ENCODE measurements at places on chromosomes 2 and 18.

DNA sequence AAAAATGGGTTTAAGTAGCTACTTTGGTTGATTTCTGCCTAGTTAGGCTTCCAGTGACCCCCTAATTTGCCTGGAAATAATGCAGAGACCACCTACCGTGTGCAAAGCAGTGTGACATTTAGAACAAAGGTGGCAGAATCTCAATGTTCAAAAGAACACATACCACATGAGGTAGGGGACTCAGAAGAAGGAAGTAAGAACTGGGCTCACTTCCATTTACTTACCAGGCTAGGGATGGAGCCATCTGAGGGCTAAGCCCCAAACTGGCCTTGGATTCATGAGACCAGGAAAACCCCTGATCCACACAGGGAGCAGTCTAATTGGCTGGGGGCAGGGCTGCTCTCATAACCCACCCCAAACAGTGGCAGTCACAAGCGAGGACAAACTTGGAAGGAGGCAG, 190.7 kb downstream of the NCKAP5 start:
- no peak for DNase-seq

- no peak for DNase-seq
These were observed 40.4 kb downstream of the TFCP2L1 start for GRCh38 chr2:121244616-121245015.

GRCh38 chr2:170895023-170895757, 33.9 kb upstream of the GORASP2 start:
- DNase-seq, result no peak

GRCh38 chr2:157557770-157558169, 70.9 kb downstream of the ACVR1C start:
- DNase-seq, result no peak

GRCh38 chr2:17822445-17823117, 6.3 kb downstream of the MSGN1 start:
- DNase-seq, result no peak

GRCh38 chr2:206721256-206721920, 3.2 kb upstream of the DYTN start:
- DNase-seq, result no peak

DNA sequence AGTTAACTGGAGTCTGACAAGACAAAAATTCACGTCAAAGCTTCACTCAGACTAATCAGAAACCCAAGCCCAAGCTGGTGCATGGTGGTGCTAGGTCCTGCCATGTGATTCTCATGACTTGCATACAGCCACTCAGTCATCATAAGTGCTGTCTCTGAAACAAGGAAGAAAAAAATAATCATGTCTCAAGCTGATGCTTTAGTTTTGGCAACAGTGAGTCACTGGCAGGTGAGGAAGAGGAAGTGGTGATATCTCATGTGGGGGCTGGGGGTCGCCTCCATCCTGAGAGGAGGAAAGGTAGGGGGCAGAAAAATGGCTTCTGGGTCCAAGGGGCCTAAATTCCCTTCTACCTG, 136.3 kb downstream of the TMEM163 start:
- no peak for DNase-seq

GRCh38 chr18:9740071-9740470, 32.0 kb downstream of the RAB31 start:
- DNase-seq, result no peak

DNA sequence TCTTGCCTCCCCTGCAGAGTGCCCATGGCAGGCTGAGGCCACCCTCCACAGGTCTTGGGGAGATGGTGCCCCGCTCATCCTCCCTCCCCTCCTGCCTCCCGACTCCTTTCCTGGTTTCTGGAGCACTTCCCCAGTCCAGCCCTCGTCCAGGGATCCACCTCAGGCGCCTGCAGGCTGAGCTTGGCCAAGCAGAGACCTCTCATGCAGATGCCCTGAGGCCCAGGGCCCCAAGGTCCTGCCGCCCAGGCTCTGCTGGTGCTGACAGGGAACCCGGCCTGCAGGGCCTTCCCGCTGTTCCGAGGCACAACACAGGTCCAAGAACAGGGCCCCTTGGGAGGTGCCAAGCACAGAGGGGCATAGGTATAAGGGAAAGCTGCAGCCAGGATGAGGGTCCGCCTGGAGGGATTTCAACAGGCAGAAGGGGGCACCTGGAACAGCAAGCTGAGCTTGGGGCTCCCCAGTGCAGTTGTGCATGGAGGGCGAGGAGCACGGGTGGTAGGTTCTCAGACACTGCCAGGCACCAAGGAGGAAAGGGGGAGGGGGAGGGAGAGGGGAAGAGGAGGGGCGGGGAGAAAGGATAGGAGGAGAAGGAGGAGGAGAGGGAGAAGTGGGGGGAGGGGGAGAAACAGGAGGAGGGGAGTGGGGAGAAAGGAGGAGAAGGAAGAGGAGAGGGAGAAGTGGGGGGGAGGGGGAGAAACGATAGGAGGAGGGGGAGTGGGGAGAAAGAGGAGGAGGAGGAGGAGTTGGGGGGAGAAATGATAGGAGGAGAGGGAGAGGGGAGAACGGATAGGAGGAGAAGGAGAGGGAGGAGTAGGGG, 1.2 kb upstream of the ANO7 start:
- no peak for DNase-seq

- no peak for DNase-seq
These were observed 155.7 kb upstream of the SH3BP4 start for GRCh38 chr2:234796045-234796591.

DNA sequence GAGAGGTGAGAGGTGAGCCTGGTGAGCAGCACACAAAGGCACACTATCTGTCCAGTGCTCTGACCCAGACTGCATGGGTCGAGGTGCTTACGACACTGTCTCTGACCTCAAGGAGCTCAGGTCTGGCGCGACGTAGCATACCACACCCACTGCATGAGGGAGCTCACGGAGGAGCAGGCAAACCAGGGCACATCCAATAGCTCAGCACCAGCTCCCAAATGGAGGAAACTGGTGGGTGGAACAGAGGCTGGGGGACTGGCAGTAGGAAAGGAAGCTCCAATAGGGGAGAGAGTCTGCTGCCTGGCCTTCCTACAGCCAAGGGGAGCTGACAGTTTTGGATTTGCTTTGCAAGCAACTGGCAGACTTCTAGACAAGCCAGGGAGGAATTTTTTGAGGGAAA, 36.3 kb downstream of the CELF4 start:
- DNase-seq, result no peak

- DNase-seq, result no peak
These were observed 1795.7 kb upstream of the PIK3C3 start for GRCh38 chr18:40159141-40160017.

GRCh38 chr2:38417745-38418689, 40.9 kb upstream of the ATL2 start:
- DNase-seq, result no peak

GRCh38 chr18:32460171-32460731, 10.4 kb downstream of the GAREM1 start:
- DNase-seq, result no peak

DNA sequence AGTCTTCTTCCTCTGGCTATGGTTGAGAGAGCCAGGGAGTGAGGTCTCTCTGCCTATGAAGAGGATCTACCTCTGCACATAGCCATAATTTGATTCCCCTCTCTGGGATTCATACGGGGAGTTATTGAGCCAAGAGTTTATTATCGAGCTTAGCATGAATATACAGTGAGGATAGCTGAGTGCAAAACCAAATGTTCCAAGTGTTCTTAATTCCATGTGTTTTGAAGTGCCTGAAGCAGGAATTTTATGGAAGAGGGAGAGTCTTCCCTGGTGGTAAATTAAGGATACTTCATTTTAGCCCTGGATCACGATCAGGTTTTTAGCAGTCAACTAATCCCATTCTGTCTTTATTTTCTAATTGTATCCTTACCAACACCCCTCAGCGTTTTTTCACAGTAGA, 270.6 kb downstream of the C1D start:
- no peak for DNase-seq

GRCh38 chr18:5582849-5583681, 39.3 kb upstream of the EPB41L3 start:
- DNase-seq, result no peak

GRCh38 chr2:202695166-202695565, 60.4 kb downstream of the FAM117B start:
- no peak for DNase-seq

DNA sequence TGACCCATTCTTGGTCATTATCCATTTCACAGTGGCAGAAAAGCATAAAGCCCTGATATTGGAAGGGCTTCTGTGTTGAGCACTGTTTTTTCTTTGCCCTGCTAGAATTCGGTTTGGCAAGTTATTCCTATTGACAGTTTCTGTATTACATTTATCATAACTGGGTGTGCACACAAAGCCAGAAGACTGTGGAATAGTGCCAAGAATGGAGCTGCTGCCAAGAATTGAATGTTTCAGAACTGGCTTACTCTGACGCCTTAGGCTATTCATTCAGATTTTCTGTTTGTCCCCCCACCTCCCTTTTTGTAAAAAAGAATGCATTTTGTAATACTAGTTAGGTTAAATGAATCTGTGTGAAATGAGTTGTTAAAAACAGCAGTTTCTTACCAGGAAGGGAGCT, 12.7 kb downstream of the KDM3A start:
- no peak for DNase-seq

- DNase-seq, result no peak
These were observed 662.9 kb downstream of the IRS1 start for GRCh38 chr2:226136739-226137138.

- no peak for DNase-seq
These were observed 57.6 kb upstream of the IGFBP5 start for GRCh38 chr2:216752855-216753505.

DNA sequence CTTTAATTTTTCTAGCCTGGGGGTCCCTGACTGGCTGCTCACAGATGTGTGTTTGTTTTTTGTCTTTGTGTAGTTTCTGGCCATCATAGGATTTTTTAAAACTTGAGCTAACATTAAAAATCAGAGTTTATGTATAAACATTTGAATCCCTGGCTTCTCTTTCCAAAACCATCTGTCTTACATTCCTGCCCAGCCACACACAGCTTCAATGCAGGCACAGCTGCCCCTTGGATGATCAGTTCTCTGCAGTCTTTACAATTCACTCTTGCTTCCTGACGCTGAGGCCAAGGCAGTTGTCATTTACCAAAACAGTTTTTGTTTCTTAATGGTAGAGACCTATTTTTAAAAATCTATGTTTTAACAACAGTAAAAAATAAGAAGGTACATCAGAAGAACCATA, 169.2 kb upstream of the LRRTM1 start:
- DNase-seq, result no peak

DNA sequence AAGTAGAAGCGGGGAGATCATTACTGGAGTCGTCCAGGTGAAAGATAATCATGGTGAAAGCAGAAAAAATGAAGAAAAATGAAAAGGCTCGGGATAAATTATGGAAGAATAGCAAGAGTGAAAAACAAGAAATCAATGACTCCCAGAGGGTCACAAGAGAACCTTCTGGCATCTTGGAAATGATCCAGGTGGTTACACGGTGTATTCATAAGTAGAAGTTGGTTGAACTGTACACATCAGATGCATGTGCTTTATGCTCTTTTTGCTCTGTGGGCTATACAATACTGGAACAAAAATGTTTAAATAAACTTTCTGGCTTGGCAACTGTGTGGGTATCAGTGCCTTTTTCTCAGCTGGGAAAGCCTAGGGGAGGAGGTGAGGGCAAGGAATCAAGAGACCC, 348.9 kb downstream of the RND3 start:
- no peak for DNase-seq

DNA sequence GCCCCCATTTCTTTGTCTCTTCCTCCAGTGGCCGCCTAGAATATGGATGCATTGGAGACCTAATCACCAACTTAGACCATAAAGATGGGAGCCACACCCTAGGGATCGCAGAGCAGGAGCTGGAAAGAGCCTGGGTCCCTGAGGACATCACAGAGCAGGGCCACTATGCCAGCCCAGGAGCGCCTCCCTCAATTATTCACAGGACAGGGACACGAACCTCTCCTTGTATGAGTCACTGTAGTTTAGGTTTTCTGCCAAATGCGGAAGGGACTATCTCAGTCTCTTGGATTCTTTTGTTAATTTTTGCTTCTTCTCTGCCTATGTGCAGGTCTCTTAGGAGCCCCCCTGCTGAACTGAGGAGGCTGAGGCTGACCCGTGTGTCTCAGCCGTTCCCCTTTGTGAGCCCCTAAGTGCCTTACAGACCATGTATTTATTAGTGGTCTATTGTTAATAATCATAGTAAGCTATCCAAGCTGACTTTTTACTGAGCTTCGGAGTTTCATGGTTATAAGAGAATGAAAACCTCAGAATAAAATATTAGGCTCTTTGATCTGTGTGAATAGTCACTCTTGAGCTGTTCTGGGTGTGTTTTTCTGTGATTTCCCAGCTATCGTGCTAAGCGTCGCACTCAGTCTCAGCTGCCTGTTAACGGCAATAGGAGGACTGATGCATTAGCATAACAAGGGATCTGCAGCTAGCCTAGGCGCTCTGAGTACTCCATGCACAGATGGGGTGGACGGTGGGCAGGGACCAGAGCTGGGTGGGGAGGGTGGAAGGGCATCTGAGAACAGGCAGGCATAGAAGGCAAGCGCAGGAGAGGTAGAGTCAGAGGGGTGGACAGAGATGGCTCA, 12.7 kb upstream of the PTPN4 start:
- no peak for DNase-seq

- DNase-seq, result no peak
These were observed 18.0 kb downstream of the FBXO41 start for GRCh38 chr2:73266061-73266901.

- DNase-seq, result no peak
These were observed 8.2 kb upstream of the RMP24 start for GRCh38 chr18:35964319-35964718.

DNA sequence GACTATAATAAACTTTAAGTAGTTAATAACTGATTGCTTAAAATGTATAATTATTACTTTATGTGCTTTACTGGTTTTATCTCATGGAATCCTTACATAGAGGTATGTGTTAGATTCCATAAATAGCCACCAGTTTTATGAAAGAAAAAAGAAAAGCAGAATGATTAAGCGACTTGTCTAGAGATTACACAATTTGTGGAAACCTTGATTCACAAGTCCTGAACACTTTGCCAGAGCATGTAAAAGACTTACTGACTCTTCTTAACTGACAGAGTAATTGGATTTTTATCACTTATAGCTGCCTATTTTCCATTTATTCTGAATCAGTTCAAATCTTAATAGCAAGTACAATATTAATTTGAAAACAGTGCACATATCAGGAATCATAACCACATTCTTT, 448.7 kb upstream of the NETO1 start:
- DNase-seq, result no peak

DNA sequence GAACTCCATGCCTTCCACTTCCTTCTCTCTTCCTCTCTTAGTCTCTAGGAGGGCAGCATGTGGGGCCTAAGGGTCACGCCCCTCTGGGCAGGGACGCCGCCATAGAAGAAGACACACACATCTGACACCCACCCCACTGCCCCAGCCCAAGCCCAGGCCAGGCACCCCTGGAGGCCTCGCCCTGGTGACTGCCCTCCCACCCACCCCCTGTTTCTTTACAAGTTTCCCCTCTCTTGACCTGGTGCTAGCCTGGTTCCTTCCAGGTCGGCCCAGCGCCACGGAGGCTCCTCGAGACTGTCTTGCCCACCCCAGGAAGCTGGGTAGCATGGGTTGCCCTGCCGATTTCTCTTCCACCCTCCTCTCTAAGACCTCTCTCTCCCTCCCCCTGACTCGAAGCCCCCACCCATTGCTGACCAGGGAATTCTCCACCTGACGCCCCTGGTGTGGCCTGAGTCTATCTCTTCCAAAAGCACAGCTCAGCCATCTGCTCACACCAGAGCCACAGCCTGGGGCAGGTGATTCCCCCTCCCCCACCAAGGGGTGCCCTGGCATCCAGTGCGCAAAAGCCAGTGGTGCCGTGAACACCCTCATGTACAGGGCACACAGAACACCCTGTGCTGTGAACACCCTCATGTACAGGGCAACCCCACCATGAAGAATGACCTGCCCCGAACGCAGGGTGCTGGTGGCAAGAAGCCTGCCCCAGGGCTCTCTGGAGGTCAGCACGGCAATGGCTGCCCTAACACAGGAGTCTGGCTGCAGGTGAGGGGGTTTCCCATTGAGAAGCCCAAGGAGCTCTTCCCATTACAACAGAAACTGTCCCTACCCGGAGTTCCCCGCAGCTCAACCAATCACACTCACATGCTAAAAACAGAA, 13.5 kb upstream of the SALL3 start:
- no peak for DNase-seq
